Stimulated activated CD4-positive, alpha-beta T cell treated with anti-CD3 and anti-CD28 coated beads, Interleukin-4, amount 100 ng/mL, for 24 hours (primary cell): ENCODE measurements at places on chromosomes 7 and 10.

- no peak for DNase-seq
Measured at GRCh38 chr7:43763183-43763582, 4.7 kb downstream of the BLVRA start.

DNA sequence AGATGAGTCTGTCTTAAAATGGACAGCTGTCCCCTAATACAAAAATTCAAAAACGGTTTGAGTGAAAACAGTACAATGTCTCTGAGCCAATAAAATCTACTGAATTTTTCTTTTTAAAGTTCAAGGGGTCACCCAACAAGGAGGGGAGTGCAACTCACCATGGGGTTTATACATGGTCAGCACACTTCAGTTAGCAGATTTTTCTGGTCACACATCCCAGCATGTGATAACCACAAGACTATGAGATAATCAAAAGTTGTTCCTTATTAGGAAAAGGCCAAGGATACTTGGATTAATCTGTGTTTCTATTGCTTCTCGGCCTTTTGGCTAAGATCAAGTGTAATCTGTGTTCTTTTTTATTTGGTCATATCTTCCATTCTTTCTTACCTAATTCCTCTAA, 31.6 kb downstream of the ABCB5 start:
- DNase-seq: no peak

DNA sequence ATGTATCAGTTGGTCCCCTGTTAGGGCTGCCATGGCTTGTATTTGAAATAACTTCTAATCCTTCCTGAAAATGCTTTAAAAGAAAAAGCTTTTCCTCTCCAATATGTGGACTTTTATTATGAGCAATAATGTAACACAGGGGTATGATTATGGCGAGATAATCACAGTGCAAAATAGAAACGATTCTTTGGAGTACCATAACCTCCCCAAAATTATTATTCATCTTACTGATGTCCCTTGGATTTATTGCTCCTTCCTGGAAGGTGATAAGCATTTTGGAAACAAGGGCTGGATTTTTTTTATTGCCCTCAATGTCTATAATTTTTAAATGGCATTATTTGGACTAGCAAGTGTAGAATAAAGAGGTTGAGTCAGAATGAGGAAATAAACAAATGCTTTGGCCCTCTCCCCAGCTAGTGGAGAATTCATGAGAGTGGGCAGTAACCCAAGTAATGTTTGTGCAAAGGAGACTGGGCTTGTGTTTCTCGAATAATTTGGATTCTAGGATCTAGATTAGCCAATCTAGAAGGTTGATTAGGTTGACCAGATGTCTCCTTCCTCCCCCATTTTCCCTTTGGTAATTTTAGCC, 403.9 kb upstream of the CELF2 start:
- DNase-seq: no peak

DNA sequence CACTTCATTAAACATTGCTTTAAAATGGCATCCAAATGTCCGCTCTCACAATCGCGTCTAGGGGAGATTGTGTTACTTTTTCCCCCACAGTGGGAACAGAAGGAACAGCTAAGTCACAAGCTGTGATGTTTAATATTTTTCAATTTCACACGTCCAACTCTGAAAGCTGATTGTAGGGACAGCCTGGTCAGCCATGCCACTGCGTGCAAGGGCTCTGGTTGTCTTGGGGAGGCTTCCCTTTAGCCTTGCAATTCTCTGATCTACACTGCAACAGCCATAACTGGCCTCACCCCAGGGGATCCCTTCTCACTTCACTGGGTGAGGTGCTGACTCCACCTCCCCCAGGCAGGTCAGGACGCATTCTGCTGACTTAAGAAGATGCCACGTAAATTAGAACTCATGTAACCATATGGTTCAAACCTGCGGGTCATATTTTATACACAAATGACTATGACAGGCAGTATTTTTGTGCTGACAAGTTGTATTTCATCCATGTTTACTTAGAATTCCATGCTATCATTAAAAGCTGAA, 425.2 kb upstream of the NFE2L3 start:
- no peak for DNase-seq

GRCh38 chr10:91378061-91378460, 32.1 kb upstream of the HECTD2 start:
- peak; percentile 43 for DNase-seq

DNA sequence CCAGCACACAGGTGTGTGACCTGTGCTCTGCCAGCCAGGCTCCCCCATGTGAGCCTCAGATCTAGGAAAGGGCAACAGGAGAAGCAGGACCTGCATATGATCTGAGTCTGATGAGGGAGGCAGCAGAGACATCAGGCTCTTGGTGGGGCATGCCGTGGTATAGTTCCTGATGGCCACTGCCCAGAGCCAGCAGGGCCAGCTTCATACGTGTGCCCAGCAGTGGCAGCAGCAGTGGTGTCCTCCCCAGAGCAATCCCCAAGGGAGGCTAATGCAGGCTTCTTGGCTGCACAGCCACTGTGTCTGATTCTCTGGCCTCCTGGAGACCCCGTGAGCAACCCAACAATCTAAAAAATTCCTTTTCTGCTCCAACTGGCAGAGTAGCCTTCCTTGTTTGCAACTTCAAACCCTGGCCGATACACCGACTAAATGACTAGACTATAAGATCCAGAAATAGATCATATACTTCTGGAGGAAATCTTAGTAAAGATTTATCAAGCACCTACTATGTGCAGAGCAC, 230.6 kb upstream of the ZMIZ1 start:
- no peak for DNase-seq

- DNase-seq: no peak
Measured at GRCh38 chr10:2438248-2438939, 629.0 kb upstream of the PFKP start.

DNA sequence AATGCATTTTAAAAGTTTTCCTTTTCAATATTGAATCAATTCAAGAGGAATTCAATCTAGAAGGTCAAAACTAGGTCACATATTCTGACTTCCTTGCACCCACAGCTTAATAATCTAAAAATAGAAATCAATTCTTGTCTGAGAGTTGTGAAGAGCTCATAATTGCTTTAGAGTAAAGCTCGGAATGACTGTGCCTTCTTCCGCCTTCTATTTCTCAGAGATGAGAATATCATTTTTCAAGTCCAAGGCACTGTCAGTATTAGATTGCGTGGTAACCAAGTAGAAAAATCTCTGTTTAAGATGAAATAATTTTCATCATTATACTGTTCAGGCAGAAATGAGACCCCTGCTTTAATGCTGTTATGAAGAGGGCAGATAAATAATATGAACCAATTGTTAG, 272.2 kb upstream of the NFE2L3 start:
- DNase-seq: no peak

GRCh38 chr10:64206409-64206808, 685.2 kb downstream of the REEP3 start:
- no peak for DNase-seq

DNA sequence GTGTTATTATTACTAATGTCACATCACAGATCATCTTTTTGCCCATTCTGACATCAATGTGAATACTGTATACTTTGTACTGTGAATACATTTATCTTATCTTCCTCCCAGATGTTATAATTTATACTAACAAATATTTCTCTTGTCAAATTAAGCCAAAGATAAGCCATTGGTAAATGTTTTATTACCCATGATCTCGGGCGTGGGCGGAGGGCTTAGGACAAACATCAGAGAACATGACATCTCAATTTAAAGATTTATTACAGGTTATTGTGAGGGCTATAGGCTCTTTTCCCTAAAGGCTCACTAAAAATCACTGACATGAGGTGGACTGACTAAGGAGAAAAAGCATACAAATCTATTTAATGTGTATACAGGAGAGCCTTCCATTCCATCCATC, 58.2 kb upstream of the DGKB start:
- DNase-seq: no peak

DNA sequence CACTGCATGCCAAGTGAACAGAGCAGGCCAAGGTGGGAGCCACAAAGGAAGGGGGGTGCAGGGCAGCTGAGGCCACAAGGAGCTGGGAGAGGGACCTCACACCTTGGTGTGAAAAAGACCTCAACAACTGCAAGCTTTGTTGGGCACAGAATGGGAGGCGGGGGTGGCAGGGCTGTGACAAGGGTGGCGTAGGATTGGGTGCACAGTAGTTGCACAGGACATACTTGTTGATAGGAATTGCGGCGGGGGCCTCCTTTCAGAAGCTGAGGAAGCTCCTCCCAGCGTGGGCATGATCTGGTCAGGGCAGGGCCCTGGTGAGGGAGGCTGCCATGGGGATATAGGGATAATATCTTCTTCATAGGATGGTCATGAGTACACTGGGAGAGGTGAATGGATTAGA, 25.8 kb downstream of the POLL start:
- DNase-seq: no peak

- no peak for DNase-seq
Measured at GRCh38 chr10:19961076-19962053, 145.1 kb downstream of the PLXDC2 start.

DNA sequence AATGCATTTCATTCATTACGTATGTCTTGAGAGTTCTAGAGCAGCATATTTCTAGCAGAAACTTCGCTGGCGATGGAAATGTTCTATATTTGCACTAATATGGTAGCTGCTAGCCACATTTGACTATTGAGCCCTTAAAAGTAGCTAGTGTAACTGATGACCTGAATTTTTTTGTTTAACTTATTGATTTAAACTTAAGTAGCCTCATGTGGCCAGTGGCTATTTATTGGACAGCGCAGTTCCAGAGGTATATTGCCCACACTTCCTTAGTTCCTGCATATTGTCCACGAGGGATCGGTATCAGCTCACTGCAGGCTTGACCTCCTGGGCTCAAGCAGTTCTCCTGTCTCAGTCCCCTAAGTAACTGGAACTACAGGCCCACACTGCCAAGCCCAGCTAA, 3.7 kb downstream of the PSTK start:
- DNase-seq: no peak

GRCh38 chr10:78813526-78813925, 255.2 kb upstream of the ZMIZ1 start:
- DNase-seq: no peak

DNA sequence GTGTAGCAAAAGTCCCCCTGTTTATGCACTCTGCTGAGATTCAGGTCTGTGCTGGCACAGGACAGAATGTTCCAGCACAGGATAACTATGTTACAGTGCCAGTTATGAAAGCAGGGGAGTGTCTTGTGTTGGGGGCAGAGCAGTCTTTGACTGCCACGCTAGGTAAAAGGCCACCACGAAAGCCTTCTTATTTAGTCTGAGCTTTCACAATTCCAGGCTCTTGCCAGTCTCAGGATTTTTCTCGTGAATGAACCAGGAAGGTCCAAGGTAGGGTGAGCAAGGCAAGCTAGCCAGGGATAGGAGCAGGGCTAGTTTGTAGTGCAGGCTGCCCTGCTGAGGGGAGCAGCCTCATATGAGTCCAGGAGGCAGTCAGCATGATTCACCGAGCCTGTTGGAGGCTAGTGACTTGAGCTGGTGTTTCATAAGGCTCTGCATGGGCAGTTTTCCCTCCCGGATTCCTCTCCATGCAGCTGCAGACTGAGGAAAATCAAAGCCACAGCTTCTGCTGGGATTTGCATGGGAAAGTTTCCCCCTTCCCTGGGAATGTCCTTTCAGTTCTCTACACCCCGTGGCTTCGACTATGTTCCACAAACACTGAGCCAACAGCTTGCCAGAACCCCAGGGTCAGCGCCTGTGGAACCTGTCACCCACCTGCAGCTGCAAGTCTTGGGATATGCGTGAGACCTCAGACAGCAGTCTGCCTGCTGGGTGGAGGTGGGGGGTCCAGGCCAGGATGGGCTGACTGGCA, 112.3 kb downstream of the JCAD start:
- no peak for DNase-seq

- no peak for DNase-seq
Measured at GRCh38 chr10:673492-673891, 16.0 kb downstream of the DIP2C start.

- DNase-seq: no peak
Measured at GRCh38 chr7:26865094-26865388, 651 bp upstream of the SKAP2 start.

DNA sequence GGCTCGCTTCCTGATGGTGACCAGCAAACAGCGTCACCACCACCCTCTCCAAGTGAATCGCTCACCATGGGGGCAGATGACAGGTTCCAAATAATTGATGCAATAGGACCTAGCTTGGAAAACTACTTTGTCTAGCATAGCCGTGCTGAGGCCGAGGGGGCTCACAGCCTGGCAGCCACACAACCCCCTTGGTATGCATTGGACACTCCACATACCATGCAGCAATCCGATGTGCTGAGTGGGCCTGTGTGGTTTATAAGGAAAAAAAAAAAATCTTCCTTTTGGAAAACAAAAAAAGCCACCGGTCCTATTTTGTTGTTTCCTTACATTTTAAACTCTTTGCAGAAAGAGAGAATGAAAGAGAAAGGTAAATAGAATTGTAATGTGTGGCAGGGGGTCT, 15.1 kb downstream of the GATA3 start:
- DNase-seq: no peak

DNA sequence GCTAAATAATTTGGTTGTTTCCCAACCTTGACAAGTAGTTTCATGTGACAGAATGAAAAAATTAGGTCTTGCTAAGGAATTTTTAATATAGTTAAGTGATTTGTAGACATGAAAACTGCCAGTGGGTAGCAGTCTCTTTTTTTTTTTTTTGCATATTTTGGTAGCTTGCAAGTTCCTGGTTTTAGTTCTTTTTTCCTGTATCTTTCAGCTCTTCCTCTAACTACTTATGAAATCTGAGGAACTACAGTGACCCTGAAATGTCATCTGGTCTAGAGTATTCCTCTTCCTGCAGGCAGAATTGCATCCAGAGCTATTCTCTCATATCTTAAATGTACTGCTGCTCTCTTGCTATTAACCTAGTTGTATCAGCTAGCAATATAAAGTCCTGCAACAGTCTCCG, 160.4 kb downstream of the HDAC9 start:
- no peak for DNase-seq

DNA sequence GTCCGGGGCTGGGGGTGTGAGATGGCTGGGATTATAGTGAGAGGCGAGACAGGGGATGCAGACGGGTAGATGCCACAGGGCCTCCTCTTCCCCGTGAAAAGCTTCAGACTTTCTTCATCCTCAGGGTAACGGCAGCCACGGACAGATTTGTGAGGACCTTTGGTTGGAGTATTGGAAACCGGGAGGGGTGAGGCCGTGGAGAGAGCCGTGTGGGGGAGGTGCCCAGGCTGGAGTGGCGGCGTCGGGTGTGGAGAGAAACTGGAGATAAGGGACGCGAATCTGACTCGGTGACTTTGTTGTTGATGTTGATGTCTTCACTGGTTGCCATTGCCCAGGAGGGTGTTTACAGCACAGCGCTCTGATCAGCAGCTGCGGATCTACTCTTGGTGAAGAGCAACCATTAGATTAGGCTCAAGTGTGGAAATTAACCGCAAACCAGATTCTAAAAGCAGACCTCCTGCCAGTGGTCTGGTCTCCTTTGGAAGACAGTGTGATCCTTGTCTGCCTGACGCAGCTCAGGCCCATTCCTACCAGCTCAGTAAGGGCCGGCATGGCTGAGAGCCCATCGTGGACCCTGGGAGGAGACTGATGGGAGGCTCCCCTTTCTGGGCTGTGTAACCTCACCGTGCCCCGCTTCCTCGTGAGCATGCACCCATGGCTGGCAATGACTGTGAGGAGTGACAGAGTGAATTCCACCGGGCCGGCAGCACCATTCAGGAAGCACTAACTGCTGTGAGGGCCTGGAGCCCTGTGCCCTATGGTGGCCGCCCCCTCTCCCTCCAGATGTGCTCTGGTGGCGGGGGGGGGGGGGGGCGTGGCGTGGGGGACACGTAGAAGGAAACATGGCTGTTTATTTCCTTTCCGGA, 90.3 kb downstream of the INPP5A start:
- DNase-seq: no peak
